Fibroblast of skin of left quadriceps (primary cell): ENCODE measurements at places on chromosomes 5 and 9.

- DNase-seq: no peak
Measured at GRCh38 chr9:976258-976942, at the start of gene DMRT3. Gene DMRT3, plus strand, starts transcription at chr9:976655. Its CDS starts 347 bp downstream, at chr9:977002.

DNA sequence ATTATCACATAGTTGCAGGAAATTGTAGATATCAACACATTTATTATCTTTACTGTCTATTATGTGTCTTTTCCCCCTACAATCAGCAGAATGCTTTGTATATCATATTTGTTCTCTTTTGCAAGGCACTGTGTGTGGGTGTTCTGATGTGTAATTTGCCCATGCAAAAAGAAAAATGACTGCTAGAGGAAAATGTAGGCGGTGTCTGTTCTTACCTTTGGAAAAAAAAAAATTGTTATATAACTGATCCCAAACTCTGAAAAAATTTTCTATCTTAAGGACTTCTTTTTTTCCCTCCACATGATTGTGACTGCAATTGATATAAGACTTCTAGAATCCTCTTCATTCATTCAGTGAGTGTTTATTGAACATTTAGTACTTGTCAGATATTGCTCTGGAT is 24.5 kb downstream of the MRPS30 start:
- DNase-seq: no peak

DNA sequence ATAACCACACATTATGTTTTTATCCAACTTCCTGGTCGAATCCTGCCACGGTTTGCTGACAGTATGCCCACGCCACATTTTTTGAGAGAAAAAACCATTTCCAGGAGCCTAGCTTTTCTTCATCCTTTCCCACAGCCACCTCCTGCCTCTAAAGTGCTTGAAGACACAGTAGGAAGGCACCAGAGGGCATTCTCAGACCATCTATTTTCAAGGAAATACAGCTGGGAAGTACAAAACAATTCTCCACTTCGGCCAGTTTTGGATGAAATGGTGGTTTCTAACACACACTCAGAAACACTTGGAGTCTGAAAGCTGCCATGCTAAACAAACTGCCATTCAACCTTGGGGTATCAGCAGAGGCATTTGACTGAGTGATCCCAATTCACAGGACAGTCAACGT is 86.3 kb upstream of the RPS23 start:
- no peak for DNase-seq

GRCh38 chr9:93139365-93140182 is 5.5 kb upstream of the NINJ1 start:
- DNase-seq: no peak

GRCh38 chr5:74167930-74168315 is 472.6 kb downstream of the ENC1 start:
- DNase-seq: no peak

DNA sequence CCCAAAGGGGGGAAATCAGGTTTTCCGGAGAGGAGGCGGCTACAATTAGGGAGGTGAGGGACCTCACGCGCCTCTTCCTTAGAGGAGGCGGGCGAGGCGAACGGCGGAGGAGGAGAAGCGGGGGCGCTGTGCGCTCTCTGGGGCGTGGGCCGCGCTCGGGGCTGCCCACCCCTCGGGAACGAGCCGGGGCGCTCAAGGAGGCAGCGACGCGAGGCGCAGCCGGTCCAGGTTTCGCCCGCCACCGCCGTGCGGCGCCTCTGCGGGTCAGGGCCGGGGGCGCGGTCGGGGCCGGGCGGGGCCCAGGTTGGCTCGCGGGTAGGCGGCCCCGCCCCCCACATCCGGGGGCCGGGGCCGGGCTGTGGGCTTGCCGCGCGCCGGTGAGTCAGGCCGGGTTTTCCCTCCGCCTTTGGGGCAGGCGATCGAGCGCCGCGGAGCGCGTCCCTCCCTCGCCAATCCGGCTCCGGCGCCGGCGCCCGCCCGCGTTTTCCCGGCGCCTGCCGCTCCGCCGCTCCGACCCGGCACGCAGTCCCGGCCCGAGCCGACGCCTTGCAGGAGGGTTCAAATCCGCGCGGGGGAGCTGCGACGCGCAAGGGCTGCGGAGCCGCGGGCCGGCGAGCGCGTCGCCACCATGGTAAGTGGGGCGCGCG is at the start of gene N4BP3:
Gene N4BP3 (plus strand): TSS at position 392 of the 647 bp plus-strand sequence. CDS start 6,052 bp downstream, outside the sequence.
- no peak for DNase-seq

GRCh38 chr9:20873240-20873865 is 158.1 kb downstream of the HACD4 start:
- peak; percentile 23 for DNase-seq

DNA sequence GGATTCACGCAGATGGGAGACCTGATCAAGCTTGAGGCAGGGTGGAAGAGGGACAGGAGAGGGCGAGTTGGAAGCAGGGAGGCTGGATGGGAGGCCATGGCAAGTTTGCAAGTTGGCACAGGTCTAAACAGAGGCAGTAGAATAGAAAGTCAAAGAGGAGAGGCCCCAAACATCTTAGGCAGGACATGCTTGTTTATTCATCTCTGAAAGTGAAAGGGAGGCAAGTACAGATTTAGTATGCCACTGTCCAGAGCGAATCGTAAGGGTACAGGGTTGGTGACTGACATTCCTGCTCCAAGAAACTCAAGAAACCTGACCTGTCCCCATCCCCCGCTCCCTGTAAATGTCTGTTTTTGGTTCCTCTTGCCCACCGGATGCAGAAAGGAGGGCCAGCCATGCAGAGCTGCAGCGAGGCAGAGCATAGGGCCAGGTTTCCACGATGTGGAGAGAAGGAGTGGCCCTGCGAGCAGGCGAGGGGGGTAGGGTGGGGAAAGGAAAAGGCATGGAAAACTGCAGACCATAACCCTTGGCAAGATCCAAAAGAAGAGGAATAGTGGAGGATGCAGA is 96.2 kb upstream of the BOD1 start:
- no peak for DNase-seq

- DNase-seq: peak; percentile 87
Measured at GRCh38 chr9:79193001-79193400, 378.8 kb upstream of the TLE4 start.

- DNase-seq: peak; percentile 63
Measured at GRCh38 chr9:69945671-69946141, 97.9 kb upstream of the MAMDC2 start.

GRCh38 chr5:144072518-144072927 is 97.9 kb downstream of the YIPF5 start:
- DNase-seq: peak; percentile 94

DNA sequence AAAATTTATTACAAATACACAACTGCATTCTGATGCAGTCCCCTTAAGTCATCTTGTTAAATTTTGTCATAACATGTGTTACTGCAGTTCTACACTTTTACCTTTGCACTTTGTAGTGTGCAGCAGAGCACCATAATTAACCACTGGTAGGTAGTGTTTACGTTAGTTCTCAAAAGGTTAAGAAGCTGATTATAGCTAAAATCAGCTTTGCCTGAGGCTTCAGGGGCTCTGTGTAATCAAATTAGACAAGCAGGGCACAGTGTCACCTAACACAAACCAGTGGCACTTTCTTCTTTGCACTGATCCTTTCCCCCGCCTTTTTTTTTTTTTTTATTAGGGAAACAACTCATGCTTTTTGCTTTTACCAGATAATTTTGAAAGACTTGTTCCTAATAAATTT is 26.1 kb downstream of the POU5F2 start:
- DNase-seq: no peak

DNA sequence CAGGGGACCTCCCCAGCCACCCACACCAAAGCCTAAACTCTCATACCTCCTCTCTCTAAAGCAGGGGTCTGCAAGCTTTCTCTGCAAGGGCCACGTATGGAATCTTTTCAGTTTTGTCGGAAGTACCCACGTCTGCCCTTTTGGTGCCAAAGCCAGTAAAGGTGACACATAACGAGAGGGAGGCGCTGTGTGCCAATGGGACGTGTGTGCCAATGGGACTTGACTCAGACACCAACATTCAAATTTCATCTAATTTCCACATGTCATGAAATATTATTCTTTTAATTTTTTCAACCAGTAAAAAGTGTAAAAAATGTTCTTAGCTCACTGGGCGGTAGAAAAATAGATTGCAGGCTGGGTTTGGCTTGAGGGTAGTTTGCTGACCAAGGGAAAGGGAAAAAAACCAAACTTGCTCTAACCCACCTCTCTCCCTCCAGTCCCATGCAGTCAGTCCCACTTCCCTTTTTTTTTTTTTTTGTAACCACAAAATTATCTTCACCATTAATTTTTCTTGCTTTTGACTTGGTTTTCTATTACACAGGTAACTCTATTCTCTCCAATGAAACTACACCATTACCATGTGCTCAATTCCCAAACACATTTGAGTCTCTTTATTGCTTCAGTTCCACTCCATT is 25.5 kb downstream of the OR2V1 start:
- no peak for DNase-seq

GRCh38 chr5:16550316-16550952 is 66.4 kb downstream of the RETREG1 start:
- DNase-seq: no peak

- DNase-seq: no peak
Measured at GRCh38 chr9:127029548-127029947, 92.9 kb downstream of the ANGPTL2 start.

- no peak for DNase-seq
Measured at GRCh38 chr9:97406620-97407177, 5.2 kb upstream of the TDRD7 start.

DNA sequence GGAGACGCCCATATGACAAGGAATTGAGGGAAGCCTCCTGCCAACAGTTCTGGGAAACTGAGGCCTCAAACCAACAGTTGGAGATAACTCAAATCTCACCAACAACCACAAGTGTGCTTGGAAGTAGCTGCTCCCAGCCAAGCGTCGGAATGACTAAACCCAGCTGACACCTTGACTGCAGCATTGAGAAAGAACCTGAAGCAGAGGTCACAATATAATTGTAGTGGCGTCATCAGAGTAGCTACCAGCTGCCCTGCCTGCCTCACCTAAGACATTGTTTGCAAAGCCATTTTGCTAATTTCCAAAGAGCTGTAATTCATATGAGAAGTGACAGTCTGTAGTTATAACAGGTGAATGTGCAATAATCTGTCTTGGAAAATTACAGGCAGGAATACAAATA is 40.8 kb upstream of the ANKRD31 start:
- DNase-seq: no peak

DNA sequence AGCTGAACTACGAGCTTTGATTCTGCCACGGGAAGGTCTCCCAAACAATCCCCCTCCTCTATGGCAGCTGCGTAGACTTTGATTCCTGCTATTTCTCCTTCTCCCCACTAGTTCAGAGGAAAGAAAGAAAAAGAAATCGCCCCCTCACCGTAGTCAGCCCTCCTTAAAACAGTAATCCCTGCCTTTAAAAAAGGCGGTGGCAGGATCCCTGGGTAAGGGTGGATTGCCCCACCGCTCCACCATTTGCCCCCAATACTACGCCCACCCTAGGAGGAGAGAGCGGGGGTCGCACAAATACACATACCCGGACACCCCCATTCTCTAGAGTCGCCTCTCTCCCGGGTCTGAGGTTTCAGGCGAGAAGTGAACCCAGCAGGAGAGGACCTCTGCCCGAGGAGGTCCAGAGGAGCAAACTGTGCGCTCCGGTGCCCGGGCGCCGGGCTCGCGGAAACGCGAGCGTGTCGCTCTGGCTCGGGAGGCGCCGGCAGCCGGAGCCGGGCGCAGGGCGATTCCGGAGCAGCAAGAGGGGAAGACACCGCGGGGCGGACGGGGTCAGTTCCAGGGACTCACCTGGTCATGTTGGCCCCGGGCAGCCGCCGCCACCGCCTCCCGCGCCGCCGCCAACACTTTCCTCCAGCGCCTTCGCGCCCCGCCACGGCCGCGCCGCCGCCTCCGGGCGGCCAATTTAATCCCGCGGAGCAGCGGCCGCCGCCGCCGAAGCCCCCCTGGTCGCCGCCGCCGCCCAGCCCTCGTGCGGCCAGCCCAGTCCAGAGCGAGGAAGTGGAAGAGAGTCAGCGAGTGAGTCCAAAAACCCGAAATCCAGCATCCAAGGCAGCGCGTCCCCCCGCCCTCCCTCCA is 1057.7 kb upstream of the DMAC1 start:
- DNase-seq: no peak

DNA sequence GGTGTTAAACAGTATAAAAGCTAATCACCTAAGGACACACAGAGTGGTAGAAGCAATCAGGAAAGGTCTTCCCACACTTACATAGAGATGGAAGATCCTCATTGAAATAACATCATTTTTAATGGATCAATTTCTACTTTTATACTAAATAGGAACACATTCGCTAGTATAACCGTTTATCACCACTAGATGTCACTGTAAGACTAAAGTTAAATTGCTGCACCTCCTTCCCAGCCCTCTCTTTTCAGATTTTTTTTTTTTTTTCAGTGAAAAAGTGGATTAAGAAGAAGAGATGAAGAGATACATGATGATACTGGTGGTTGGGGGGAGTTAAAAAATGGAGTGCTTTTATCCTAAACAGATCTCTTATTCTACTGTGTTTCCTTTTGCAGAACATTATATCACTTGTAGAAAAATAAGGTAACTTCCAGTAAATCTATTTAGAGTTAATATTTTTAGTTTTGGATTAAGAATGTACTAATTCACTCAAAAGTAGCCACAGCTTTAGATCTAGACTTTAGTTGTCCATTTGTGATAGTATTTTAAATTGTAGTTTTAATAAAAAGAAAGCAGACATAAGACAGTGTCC is 116.9 kb upstream of the ARRDC3 start:
- peak; percentile 20 for DNase-seq

DNA sequence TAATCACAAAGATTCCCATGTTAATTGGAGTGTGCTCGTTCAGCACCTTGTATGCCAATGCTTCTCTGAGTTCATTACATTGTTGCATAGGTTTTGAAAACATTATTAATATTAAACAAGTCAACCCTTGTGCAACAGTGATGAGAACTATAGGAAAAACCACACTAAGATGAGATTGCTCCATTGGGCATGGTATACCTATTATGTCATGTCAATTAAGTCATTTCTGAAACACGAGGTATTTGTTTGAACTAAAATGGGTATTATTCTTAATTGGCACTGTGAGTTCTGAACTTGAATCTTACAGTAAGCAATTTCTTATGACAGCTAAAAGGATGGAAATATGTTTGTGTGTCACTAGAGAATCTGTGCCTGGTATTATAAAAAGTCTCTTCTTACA is 447.7 kb downstream of the EFNA5 start:
- DNase-seq: no peak

GRCh38 chr9:80158131-80158530 is 586.4 kb downstream of the TLE4 start:
- DNase-seq: no peak

DNA sequence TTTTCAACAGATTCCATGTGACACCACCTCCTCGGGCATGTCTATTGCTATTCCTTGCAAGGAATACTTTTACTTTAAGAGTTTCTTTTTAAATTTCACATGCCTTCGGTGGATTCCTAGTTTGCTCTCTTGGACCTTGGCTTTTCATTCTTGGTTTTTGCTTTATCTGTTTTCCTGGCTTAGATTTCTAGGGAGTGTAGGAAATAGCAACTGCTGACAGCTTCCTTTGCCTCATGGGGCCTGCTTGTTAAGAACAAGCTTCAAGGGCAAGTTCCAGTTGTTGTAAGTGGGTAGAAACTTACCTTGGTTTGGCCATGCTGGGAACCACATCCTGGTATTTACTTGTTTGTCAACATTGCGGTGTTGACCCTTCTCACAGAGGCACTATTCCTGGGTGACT is 348.5 kb downstream of the DMAC1 start:
- DNase-seq: no peak

- no peak for DNase-seq
Measured at GRCh38 chr9:2525147-2525546, 96.4 kb upstream of the VLDLR start.
